H4 (cell line): ENCODE measurements at places on chromosomes 5 and 9.

DNA sequence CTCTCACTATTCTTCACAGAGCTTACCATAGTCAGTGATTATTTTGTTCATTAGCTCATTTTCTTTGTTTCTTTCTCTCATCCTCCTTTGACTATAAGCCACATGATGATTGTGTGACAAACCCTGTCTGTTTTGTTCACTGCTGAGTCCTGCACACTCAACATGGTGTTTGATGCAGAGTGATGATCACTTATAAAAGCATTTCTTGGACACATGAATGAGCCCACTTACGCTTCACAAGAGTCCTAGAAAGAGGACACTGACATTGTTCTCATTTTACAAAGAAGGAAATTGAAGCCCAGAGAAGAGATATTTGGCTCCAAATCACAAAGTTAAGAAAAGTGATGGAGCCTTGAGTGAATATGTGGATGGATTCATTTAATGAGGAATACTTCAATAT is 13.4 kb downstream of the ABLIM3 start:
- DNase-seq = no peak

DNA sequence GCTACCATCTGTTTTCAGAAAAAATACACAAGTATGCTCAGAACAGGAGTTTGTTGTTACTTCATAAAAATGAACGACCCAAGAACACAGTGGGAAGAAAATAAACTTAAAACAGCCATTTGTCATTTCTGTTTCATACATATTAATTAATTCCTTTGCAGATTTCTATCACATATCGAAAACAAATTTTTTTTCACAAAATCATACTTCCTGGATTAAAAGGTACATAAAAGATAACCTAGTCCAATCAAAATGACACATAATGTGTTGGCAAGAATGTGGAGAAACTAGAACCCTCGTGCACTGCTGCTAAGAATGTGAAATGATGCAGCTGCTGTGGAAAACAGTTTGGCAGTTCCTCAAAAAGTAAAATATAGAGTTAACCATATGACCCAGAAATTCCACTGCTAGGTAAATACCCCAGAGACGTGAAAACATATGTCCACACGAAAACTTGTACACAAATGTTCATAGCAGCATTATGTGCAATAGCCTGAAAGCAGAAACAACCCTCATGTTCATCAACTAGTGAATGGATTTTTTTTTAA is 46.0 kb downstream of the MYO10 start:
- DNase-seq = no peak

- DNase-seq = no peak
Observed at GRCh38 chr9:71549023-71549422, 219.3 kb downstream of the CEMIP2 start.

DNA sequence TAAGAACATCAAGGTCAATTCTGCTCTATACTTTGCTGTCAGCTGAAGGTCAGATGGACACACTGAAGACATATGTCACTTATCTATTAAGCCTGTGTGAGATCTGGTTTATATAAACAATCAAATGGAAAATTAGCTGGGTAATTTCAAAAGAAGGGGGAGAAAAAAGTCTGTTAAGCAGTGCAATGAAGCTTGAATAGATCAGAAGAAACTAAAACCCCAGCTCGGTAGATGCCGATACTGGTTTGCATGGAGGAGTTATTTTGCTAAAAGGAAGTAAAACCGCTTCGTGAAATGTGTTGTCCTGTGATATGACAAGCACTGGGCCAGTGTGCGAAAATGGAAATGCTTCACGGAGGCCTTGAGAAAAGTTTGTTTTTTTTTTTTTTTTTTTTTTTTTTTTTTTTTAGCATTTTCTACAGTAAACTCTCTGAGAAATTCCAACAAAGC is 148.8 kb downstream of the MEF2C start:
- DNase-seq = no peak

DNA sequence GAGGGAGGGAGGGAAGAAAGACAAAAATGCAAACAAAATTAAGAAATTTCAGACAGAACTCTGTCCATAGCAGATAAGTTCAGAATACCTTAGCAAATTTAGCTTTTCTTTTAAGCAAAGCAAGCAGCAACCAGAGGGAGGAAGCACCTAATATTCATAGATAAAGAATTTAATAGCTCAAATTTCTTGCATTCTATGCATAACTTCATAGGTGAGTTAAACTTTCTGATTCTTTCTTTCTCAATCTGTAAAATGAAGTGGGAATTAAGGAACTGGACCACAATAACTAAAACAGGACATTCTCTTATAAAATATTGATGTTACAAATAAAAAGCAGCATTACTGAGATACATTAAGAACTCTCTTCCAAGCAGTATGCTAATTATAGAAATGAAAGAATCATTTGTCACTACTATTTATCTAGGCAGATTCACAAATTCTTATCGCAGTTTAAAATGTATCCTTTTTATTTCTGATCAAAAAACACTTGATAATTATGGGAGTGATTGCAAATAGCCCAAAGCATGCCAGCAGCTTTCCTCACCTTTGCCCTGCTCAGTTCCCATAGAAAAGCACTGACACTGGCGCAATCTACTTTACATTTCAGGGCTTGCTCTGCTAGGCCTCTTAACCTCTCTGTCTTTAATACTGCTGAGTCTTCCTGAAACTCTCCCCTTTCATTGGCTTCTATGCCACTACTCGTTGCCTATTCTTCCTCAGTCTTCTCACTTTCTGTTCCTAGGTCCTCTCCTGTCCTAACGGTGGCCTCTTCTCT is 341.8 kb downstream of the PIK3R1 start:
- DNase-seq = no peak
